ENCODE measurements at places on chromosomes 6 and 20.
A peak's percentile ranks its signal among the peaks of the same experiment; 100 is the strongest.

- DNase-seq: no peak
Observed at GRCh38 chr6:43471399-43471798, 6.0 kb upstream of the TJAP1 start.

- no peak for DNase-seq
Observed at GRCh38 chr20:16219182-16219581, 354.1 kb downstream of the KIF16B start.

- no peak for DNase-seq
Observed at GRCh38 chr6:25202504-25202903, 76.7 kb upstream of the CARMIL1 start.

GRCh38 chr6:41739041-41739440 is 3.6 kb upstream of the TFEB start:
- DNase-seq: no peak

DNA sequence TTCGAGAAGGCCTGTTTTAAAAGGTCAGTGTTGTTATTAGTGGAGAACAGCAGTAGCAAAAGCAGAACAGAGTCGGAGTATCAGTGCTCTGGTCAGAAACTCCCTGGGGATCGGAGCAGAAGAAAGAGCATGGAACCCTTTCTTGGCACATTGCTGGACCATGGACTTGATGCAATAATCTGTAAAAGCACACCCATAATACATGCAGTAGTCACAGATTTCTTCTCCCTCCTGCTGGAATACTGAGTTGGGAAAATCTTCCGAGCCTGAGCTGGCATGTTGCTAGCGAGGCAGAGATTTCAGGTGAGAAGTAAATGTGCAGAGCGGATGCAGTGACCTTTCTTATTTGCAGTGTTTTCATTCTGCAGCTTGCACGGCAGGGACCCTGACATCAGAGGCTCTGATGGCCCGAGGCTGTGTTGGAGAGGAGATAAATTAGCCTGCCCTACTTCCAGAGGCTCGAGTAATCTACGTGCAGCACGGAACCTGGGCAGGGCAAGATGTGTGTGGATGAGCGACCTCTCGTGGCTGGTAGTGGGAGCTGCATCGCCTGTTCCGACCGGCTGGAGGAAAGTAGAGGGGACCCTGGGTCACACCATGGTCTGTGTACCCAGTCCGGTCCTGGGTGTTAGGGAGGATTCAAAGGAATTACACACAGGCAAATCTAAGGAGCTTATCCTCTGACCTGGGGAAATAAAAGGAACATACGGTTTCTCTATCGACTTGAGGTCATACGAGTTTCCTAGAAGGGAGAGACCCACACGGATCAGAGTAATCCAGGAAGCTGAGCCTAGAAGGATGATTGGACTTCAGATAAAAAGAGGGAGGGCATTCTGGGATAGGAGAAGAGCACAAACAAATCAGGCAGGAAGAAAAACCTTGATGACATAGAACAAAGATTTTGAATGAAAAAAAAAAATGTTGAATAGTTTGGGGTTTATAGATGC is 137.0 kb upstream of the STMND1 start:
- DNase-seq: peak; percentile 72

GRCh38 chr6:30441171-30441570 is 48.1 kb upstream of the HLA-E start:
- DNase-seq: no peak

- DNase-seq: no peak
Observed at GRCh38 chr6:148835920-148836441, 89.2 kb downstream of the UST start.

GRCh38 chr6:163180874-163181541 is 233.5 kb upstream of the QKI start:
- peak; percentile 41 for DNase-seq

GRCh38 chr6:157263881-157264397 is 59.4 kb downstream of the TMEM242 start:
- no peak for DNase-seq

- DNase-seq: no peak
Observed at GRCh38 chr20:52231230-52231746, 39.7 kb upstream of the ZFP64 start.

- DNase-seq: no peak
Observed at GRCh38 chr20:6718662-6719368, 48.7 kb upstream of the BMP2 start.

GRCh38 chr6:137754366-137754765 is 112.7 kb upstream of the TNFAIP3 start:
- no peak for DNase-seq

DNA sequence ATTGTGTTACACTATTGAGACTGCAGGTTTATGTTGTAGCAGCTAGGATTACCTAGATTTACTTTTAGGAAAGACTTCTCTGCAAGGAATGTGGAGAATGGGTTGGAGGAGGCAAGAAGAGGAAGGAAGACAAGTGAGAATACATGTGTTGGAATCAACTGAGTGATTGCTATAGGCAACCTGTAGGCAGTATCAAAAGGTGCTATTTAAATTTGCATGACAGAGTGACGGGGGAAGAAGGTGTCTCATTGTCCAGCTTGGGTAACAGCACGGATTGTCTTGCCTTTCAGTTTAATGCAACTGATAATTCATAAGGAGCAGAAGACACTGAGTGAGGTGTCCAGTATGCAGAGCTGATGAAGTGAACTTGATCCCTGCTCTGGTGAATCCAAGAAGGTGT is 19.4 kb downstream of the SERPINB9 start:
- no peak for DNase-seq

- DNase-seq: no peak
Observed at GRCh38 chr6:150887978-150888563, 22.6 kb downstream of the MTHFD1L start.

- DNase-seq: no peak
Observed at GRCh38 chr6:135493218-135493961, 4.2 kb downstream of the AHI1 start.

GRCh38 chr20:5072756-5073659 is 46.8 kb downstream of the PCNA start:
- no peak for DNase-seq

- no peak for DNase-seq
Observed at GRCh38 chr6:328136-328670, 35.9 kb downstream of the DUSP22 start.

All from neuronal stem cell (in vitro differentiated cells).